SK-MEL-5 (cell line): ENCODE measurements at places on chromosomes 6 and 20. TPM values are rescaled to one million over a fixed set of nuclear protein-coding genes. Genes with fewer than 3 reads are reported as not detected.

DNA sequence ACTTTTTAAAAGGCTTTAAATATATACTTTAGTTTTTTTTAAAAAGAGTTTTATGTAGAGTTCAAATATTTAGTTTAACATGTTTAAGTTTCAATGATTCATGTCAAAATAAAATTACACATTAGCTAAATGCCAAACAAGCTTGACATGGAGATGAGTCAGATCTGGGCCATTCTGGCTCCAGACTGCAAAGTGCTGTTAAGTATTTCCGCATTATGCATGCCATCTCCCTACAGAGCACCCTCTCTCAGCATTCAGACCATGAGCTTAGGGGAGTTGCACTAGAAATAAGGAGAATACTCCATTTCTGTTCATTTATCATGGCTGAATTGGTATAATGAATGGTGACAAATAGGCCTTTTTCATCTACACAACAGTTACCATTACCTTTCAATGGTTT, 21.5 kb upstream of the HS3ST5 start:
- no peak for DNase-seq

DNA sequence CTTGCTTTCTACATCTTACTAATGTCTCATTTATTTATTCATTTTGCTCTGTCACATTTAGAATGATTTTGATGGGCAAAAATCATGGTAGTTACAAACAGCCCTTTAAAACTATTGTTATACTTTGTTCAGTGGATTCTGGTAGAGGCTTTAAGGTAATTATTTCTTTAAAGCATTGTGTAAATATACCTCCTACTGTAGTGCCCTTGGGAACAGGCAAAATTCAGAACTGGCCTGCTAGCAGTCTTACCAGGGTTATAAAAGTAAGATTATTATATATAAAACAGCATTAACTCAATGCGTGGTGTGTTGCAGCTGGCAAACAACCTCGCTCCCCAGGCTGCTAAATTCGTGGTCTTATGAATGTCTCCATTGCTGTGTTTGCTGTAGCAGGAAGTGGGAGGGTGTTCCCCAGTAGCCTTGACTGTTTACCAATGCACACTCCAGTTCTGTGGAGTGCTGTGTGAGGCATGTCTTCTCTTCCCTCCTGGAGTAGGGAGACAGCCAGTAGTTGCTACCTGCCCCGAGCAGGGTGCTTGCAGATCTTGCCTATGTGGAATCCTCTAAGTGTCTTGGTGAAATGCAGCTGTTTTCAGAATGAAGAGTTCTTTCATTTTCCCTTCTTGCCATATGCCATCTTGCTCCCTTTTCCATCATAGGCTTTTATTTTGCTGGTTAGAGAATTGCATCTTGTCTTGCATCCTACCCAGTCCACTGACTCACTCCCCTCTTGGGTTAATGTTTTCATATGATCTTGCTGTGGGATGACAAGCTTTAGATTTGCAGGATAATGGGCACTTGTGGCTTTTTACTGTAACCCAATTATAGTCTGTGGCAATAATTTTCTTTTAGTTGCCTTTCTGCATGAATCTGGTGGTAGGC, 45.3 kb downstream of the IGF2R start:
- DNase-seq: no peak

DNA sequence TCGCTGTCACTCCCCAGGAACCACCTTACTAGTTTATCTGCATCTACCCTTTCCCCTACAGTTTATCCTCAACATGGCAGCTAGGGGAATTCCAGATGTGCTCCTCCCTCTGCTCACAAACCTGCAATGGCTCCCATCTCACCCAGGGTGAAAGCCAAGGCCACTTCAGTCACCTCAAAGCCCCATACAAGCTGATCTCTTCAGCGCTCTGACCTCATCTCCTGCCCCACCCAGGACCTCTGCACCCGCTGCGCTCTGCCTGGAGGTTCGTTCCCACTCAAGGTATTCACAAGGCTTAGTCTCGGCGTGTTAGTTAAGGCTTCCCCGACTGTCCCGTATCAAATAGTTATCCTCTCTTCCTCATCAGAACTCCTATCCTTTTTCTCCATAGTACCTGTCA, 28.6 kb upstream of the SPDEF start:
- DNase-seq: no peak

DNA sequence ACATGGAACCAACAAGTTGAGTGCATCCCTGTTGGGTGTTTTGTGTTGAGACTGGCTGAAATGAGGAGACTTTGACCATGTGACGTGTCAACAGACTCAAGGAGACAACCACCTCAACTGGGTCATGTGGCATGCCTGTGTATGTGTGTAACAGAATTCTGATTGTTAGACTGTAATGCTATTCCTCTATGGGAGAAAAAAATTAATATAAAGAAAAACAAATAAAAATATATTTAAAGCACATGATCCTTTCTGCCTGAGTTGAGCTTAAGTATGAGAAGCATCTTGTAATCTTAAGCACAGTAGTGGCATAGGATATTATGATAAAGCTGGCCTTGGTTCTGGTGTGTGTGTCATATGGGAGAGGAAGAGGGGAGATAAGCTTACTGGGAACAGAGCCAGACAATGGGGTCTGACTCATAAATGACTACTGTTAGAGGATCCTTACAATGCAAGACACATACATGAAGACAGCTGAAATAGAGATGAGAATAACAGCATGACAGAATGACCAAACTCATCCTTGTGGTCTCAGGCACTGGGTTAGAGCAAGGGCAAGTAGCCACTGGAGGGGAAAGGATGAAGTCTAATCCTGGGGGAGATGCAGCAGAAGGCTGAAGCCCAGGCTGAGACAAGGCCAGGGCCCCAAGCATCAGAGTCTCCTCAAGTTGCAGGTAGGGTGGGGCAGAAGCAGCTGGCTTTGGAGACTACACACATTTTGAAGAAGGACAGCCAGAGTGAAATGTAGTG, 9.2 kb downstream of the TP53INP2 start:
- peak; percentile 81 for DNase-seq

DNA sequence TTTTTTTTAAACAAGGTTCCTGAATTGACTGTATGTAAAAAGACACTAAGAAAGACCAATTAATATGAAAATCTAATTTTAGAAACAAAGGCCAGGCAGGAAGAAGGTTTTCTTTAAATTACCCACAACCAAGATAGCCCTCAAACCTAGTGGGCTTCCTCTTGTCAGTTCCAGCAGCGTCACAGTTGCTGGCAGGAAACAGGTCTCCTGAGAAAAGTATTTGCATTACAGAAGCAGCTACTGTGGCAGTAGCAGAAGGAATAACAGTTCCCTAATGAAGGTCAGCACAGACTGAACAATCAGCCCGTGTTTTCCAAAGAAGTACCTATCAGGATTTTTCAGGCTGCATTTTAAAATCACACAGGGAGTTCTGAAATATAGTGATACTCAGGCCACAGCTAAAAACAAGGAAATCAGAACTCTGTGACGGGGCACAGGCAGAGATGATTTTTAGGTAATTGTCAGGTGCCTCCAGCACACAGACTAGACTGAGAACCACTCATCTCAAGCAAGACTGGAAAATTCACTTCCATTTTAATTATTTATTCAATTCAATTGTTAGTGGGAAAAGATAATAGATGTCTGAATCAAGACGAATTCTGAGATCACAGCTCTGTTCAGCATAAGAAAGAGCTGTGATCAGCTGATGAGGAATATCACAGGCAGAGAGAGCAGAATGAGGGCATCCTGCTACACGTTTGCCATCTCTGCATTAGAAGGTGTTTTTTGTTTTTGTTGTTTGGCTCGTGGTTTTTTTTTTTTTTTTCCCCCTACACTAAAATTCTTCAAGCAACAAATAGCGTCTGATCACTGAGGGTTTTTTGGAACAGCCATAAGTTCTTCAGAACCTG, 230.5 kb upstream of the KHDRBS2 start:
- DNase-seq: no peak

- no peak for DNase-seq
These were observed 9.7 kb downstream of the MOCS3 start for GRCh38 chr20:50968289-50968688.

GRCh38 chr6:159966339-159966738, 2.5 kb upstream of the IGF2R start:
- no peak for DNase-seq

DNA sequence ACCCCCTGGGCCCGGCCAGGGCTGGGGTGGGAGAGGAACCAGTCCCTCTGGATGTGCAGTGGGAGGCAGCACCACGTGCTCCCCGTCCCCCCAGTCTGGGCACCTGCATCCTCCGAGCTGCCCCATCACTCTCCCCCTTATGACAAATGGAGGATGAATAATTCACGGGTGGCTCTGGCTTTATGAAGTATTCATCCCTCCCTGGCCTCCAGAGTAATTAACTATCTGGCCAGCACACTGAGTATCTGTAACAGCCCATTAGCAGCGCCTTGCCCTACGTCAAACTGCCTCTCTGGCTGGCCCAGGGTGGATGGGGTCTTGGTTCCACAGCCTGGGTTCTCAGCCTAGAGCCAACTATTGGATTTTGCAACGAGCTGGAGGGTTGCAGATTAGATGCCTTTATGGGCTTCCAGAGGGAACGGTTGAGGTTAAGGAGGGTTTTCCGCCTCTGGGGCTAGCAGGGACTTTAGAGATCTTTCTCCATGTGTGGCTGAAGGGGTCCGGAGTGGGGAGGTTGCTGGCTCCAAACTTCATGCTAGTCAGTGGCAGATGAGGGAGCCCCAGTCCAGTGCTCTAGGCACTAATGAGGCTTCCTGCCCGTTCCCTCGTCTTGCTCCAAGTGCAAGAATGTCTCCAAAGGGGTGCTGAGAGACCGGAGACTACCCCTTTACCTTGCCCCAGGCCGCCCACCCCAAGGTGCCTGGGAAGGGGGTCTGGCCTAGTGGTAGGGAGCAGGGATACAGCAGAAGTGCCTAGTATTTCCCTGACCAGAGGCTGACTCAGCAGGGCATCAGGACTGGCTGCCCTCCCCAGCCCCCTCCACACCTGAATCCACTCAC, 53.5 kb upstream of the MLN start:
- no peak for DNase-seq

DNA sequence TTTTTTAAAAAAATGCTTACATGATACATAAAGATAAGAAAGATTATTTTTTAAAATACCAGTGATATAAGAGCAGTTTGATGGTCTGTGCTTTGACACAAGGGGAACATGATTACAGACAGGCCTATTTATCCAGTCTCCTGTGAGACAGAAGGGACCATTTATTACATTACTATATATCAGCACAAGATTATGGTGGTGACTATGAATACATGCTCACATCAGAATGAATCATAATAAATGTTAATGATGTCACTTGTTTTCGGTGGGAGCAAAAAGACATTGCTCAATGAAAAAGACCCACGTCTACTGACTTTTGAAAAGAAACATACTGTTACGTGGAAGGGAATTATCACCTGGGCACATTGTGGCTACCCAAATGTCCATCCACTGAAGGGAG, 455.1 kb downstream of the CDC5L start:
- DNase-seq: peak; percentile 92

DNA sequence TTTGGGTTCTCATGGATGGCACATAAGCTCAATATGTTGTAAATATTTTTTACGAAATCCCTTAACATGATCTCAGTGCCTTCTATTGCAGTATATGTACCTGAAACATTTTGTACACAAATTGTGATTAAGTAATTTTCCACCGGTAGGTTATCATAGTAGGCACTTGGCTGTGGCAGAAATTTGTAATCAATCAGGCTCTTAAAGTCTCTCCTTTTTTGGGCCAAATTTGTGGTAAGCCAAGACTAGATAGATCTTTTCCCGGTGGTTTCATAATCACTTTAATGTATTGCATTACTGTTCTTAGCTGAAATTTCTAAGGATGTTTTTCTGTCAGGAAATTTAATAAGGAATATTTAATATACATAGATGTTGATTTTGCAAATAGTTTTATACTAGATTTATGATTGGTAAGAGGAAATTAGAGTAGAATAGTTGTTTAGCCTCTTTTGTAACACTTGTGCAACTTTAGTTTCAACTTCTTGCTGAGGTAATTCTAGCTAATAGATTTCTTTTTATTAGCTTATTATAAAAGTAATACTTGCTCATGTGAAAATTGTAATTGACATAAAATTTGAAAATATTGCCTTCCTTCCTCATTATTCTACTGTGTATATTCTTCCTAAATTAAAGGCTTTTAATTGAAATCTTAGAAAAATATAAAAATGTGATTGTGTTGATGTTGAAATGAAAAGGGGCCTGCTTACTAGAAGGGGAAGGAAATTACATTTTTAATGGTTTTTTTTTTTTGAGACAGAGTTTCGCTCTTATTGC, 3.2 kb downstream of the PCMT1 start:
- DNase-seq: no peak

- DNase-seq: no peak
These were observed 298.0 kb downstream of the QKI start for GRCh38 chr6:163712566-163712961.

DNA sequence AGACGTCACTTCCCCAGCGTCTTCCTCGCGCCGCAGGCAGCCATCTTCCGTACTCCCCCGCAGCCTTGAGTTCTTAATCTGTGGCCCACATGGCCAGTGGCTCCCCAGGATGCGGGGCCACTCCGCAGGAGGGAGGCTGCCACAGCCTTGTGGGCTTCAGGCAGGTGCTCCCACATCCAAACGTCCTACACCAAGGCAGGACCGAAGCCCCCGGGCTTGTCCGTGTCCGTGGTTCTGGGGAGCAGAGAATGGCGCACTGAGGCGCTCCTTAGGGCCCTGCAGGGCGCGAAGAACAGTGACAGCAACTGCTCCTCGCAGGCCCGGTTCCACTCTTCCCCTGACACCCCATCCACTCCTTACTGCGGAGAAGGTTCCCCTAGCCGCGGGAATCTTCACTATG, 755.8 kb downstream of the PRIM2 start:
- no peak for DNase-seq

DNA sequence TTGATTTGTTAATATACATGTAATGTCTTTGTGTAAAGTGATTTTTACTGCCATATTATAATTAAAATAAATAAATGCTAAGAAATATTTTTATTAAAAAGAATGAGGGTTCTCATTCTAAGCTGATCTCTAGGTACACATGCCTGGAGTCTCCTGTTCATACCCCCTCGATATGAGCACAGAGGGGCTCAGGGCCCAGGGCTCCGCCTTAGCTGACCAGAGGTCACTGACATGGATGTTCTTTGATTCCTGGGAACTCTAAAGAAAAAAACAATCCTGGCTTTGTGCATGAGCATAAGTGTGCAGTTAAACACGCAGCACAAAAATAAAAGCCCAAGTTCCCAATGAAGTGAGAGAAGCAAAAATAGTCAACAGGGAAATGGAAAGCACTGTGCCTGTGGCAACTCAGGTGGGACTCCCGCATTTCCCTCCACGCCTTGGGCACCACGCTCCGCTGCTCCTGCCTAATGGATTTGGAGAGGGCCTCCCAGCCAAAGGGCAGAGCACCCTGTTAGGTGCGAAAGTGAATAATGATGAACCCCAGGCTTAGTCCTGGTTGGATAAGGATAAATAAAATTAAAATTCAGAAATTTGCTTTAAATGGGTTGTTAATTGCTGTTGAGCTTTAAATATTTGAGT, 33.3 kb upstream of the QKI start:
- no peak for DNase-seq

- DNase-seq: no peak
These were observed 7.1 kb downstream of the PLEKHG1 start for GRCh38 chr6:150606647-150607328.

Gene TNFRSF21
- total RNA-seq: 15.0 and 17.1 TPM in 2 replicates

Gene PABPC1L
- 13.3 and 17.1 TPM in 2 replicates for total RNA-seq

Gene SCRT2
- not detected in 2 replicates for total RNA-seq

Gene NKAIN4
- not detected in 2 replicates for total RNA-seq
